ENCODE measurements at places on chromosomes 5 and 9.

DNA sequence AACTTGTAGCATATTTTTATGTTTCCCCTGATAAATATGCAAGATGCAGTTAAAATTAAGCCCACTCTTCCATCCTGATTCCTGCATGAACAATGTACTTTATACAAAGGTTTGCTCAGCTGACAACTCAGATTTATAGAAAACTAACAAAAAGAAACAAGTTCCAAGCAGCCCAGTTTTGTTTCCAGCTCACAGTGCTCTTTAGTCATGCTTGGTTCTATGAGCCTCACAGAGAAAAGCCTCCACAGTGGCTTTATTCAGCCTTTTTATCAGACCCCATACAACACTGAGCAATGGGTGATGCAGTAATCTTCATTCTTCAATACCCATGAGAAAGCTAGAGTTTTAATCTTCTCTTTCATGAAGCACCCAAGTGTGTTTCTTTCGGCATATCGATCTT, 329.6 kb downstream of the SLCO4C1 start:
- DNase-seq: no peak

DNA sequence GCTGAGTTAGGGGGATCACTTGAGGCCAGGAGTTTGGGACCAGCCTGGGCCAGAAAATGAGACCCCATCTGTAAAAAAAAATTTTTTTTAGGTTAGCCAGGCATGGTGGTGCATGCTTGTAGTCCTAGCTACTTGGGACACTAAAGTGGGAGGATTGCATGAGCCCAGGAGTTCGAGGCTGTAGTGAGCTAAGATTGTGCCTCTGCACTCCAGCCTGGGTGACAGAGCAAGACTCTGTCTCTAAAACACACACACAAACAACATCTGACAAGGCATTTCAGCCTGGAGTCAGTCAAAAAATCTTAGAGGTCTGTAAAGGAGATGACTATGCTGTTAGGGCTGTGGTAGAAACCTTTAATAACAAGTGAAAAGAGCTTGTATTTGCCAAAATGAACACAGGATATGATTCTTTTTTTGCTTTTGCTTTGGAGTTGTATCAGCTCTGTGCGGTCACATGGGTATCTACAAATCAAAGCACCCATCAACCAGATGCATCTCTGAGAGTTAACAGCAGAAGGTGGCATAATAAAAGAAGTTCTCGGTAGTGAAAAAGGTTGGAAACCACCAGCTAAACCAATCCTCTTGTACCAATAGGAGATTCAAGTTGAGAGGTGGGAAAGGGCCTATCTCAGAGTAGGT, 3.6 kb upstream of the PSMD5 start:
- no peak for DNase-seq

GRCh38 chr5:71600783-71601182, 13.6 kb downstream of the MCCC2 start:
- no peak for DNase-seq

GRCh38 chr9:111857555-111858211, 38.9 kb upstream of the UGCG start:
- no peak for DNase-seq

DNA sequence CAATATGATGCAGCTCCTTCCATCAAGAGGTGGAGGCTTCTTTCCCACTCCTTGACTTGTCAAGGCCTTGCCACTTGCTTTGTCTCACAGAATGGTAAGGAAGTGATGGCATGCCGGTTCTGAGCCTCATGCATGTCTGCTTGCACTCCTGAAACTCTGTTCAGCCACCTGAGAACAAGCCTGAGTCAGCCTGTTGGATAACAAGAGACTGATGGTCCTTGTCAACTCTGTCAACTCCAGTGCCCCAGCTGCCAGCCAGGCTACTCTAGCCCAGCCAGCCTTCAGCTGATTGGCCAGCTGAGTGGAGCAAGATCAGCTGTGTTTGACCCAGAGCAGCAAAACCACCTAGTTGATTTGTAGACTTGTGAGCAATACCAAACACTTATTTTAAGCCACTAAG, 4.4 kb upstream of the TENT4A start:
- DNase-seq: no peak

GRCh38 chr5:34743878-34744277, 87.8 kb downstream of the RAI14 start:
- no peak for DNase-seq

GRCh38 chr5:133205649-133206048, 153.8 kb downstream of the HSPA4 start:
- no peak for DNase-seq

Data from activated CD8-positive, alpha-beta memory T cell treated with anti-CD3 and anti-CD28 coated beads for 1 hour (primary cell).